Cardiac septum (tissue), 1 donor: ENCODE measurements at places on chromosomes 2 and 18. TPM values are rescaled to one million over a fixed set of nuclear protein-coding genes. Genes with fewer than 3 reads are reported as not detected.

GRCh38 chr2:186595219-186595618, 5.4 kb downstream of the ITGAV start:
- no peak for DNase-seq

DNA sequence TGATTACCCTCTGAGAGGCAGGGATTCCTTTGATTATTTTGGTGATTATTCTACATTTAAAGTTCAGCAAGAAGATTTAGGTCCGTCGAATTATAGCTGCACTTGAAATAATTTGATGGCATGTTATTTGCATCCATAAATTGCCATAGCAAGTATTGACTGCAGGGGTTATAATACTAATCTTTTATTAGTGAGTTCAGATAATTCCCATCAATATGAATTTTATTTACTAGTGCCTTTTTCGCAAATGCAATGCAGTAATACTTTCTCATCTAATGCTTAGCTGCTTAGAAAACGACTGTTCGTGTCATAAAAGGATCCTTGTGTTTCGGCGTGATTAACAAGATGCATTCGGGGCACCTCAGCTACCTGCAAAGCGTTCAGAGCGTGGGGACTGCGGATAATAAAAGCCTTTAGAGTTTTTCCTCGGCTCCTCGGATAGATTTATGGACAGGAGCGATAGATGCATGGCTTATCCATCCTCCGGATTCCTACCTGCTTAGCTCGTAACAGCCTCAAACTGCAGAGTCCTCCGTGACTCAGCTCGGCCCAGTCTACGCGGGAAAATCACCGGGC, 2.5 kb upstream of the GBX2 start:
- DNase-seq = no peak

DNA sequence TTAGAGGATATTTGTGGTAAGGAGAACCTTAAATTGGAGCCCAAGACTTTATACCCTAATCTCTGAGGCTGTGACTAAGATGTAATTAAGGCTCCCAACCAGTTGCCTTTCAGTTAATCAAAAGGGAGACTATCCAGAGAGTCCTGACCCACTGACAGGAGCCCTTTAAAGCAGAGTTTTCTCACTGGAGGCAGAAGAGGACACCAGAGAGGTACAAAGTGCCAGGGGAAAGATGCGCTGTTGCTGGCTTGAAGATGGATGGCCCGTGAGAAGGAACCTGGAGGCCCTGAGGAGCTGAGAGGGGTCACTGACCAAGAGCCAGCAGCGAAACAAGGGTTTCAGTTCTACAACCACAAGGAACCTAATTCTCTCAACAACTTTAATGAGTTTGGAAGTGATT, 137.3 kb downstream of the TMEM131 start:
- no peak for DNase-seq

DNA sequence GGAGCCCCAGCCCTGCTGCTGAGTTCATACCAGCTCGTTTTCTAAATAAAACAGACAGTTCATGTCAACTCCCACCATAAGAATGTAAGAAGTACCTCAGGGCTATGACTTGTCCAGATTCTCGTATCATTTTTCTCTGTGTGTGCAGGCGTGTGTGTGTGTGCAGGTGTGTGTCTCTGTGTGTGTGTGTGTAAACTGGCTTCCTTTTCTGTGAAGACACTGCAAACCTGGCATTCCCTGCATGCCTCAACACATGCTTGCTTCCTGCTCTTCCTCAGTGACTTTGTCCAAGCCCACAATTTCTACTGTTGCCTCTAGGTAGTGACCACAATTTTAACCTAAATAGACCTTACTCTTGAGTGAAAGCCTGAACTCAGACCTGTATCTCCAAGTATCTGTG, 879.0 kb downstream of the SLC4A3 start:
- DNase-seq = no peak

DNA sequence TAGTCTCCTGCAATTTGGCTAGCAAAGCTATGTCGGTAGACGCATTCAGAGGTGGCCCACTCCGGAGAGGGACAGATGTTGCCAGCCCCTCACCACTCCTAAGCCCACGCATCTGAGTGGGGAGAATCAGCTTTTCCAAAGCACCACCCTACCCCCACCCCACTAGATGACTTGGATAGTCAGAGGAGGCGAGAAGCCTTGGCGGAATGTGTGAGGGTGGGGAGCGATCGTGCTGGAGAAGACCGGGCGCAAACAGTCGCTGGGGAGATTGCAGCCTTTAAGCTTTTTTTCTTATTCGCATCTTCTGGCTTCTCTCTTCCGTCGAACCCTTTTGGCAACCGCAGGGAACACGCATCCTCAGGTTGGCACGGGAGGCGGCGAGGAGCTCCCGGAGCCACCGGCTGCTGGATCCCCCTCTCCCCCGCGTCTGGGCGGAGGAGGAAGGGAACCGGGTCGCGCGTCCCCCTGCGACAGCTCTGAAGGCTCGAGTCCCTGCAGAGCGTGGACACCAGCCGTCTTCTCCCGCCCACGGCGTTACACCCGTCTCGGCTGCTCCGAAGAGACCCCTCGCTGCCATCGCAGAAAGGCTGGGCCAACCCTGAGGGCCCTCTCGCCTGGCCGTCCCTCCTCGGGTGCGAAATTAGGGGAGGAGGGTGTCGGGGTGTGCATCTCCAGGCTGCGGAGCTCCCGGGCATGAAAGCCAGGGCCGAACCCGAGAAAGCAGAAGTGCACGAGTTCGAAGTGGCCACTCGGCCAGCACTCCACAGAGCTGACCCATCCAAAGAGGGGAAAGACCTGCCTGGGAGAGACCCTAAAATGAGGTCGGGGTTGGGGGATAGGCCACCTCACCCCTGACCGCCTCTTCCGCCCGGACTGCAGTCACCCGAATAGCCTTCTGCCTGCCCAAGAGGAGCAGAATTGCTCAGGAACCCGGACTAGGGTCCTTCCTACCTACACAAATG, 12.2 kb downstream of the EVX2 start:
- no peak for DNase-seq

DNA sequence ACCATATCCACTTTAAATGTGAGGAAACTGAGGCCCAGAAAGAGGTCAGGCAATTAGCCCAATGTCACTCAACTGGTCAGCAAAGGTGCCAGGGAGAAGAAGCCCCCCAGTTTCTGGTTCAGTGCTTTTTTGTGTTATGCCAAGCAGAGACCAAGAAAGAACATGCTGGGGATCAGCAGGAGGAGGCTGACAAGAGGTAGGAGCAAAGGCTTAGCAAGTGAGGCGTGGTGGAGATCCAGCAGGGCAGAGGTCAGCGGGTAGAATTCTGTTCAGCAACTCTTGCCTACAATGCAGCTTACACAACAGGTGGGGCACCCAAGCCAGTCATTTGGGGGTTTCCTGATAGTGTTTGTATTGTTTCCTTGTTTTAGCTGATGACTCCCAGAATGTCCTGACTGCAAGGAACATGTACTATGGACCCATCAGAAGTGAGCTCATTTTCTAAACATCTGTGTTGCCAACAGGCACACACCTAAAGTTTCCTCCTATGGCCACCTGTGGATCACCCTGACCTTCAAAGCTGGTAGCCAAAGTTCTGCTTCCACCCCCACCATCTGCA, 28.2 kb downstream of the LPIN2 start:
- no peak for DNase-seq

GRCh38 chr2:241111440-241111805, 9.3 kb upstream of the MTERF4 start:
- no peak for DNase-seq

- no peak for DNase-seq
Measured at GRCh38 chr2:152534460-152535135, 182.7 kb downstream of the PRPF40A start.

DNA sequence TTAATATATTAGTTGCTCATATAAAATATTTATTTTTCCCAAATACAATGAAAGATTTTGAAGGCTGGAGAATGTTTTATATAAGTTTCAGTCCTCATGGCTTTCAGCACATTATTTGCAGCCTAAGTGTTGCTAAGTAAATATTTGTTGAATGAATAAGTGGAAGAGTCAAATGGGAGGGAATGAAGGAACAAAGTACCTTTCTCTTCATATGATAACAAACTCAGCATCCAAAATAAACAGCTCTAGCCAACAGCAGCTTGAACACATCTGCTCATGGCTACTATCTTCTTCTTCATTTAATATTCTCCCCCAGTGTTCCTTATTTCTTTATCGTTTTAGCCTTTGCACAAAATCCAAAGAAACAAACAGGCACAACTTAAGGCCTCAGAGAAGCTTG, 385.2 kb upstream of the PIK3C3 start:
- no peak for DNase-seq

DNA sequence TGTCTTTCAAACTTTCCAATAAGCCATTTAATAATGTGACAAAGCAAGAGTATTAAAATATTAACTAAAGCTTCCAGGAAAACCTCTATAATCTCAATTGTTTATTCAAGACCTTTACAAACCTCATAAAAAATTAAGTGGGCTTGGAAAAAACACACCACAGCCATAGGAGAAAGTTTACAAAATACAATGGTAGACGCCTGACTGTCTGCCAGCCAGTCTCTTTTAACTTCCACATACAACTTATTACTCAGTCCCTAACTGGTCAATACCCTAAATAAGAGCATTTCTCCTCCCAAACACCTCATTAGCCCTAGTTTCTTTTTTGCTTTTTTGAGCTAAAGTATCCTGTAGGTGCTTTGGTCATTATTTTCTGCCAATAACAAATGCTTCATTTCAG, 247.4 kb upstream of the CYP26B1 start:
- DNase-seq = no peak

DNA sequence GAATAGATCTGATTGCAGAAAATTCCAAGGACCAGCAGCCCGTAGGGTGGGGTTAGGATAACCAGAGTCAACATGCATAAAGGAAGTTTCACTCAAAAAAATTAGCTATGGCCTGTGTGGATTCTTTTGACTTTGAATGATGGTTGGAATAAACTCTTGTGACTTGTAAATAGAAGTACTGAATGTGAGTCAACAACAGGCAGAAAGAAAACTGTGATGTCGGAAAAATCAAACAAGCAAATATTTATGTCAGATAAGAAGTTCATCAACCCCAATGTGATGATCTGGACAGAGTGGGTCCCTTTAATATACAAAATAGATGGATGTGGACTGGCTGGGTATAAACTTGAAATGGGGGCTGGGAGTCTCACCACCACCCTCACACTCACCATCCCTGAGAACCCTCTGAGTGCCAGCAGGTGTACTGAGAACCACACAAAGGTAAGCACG, 68.4 kb downstream of the TIMM21 start:
- DNase-seq = no peak

- DNase-seq = no peak
Measured at GRCh38 chr2:173649527-173650219, 295.0 kb downstream of the CDCA7 start.

DNA sequence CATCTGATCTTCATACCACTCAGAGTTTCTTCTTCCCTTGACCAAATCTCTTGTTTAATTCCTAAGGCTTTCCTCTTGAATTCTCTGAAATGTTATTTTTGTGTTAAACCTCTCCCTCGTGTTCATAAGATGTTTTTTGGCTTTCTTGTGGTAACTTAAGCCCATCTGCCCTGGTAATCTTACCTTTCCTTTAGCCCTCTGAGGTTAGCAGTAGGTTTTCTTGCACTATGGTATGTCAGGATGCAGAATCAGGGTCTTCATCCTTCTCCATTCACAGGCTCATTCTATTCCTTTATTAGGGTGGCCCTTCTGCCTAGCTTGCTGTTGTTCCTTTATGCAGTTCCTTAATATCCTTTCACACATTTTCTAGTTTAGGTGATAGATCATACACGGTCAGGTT, 24.1 kb downstream of the GIGYF2 start:
- DNase-seq = no peak

GRCh38 chr2:118003396-118003824, 10.5 kb downstream of the CCDC93 start:
- no peak for DNase-seq

GRCh38 chr2:62471404-62471803, 34.6 kb downstream of the TMEM17 start:
- no peak for DNase-seq

GRCh38 chr2:53964987-53965687, 5.7 kb downstream of the PSME4 start:
- no peak for DNase-seq

DNA sequence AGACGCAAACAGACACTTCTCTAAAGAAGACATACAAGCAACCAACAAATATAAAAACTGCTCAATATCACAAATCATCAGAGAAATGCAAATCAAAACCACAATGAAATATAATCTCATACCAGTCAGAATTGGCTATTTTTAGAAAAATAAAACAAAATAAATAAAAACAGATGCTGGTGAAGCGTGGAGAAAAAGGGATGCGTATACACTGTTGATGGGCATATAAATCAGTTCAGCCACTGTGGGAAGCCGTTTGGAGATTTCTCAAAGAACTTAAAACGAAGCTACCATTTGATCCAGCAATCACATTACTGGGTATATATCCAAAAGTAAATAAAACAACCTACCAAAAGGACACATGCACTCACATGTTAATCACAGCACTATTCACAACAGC, 206.2 kb downstream of the HNMT start:
- no peak for DNase-seq

DNA sequence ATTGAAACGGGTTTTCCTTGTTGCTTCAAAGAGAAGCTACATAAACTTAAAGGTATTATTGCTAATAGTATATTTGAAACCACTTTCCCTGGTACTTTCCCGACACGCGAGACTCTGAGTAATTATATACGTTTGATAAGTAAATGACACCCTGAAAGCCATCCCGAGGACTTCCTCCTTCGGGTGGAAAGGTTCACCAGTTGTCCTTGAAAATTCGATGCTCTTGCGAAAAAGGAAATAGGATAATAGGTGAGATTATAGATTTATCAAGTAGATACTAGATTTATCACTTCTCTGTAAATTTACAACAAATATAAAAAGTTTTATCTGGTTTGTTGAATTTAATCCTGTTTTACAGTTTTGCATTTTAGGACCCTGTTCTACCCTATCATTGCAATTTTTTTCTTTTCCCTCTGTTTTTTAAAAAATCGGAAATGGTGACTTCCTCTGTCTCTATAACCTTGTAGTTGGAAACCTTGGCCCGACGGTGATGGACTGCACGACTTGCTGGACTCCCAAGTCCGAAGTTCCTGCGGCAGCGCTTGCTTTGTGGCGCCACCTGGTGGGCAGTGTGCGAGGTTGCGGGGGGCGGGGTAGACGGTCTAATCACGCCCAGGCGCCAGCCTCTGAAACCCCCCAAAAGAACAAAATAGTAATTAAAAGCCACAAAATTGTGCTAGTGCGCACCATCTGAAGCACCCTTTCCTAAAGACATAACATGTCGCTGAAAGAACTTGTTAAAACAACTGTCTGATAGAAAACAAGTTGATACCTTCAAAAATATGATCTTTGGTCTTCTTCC, 972 bp upstream of the DLX2 start:
- DNase-seq = peak; percentile 91

CHRNG gene
- total RNA-seq = not detected

DOK6 gene
- total RNA-seq = 10.6 TPM

COL4A3 gene
- 1.6 TPM for total RNA-seq

CCDC148 gene
- total RNA-seq = 0.30 TPM

ZSWIM2 gene
- not detected for total RNA-seq

KCNK3 gene
- 0.70 TPM for total RNA-seq

MBD5 gene
- total RNA-seq = 32.4 TPM

GPAT2 gene
- total RNA-seq = 6.6 TPM

PRSS56 gene
- total RNA-seq = not detected
